ENCODE measurements at places on chromosomes 12 and 14.

GRCh38 chr12:53212931-53213330 is 5.9 kb upstream of the ITGB7 start:
- H3K27me3 ChIP-seq: no peaks in the 10 kb centered on the region
- DNase-seq: no peak
- H3K36me3 ChIP-seq: peaks cover 4% of the 10 kb centered on the region

GRCh38 chr14:75476274-75476995 is 45.8 kb upstream of the BATF start:
- peaks cover 26% of the 10 kb centered on the region for H3K27me3 ChIP-seq
- no peak overlapping the region for H3K4me3 ChIP-seq
- H3K27ac ChIP-seq: no peak overlapping the region
- no peak for DNase-seq

DNA sequence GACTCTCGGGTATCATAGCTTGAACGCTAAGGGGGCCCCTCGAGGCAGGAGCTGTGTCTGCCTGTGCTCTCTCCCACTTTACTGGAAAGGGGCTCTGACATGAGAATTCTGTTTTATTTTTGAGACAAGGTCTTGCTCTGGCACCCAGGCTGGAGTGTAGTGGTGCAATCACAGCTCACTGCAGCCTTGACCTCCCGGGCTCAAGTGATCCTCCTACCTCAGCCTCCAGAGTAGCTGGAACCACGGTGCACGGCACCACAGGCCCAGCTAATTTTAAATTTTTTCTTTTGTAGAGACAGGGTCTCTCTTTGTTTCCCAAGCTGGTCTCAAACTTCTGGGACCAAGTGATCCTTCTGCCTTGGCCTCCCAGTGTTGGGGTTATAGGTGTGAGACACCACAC is 77.7 kb downstream of the PAPOLA start:
- H3K4me1 ChIP-seq: peaks cover 14% of the 10 kb centered on the region
- no peak overlapping the region for H3K4me3 ChIP-seq
- DNase-seq: no peak
- H3K36me3 ChIP-seq: no peaks in the 10 kb centered on the region
- H3K27me3 ChIP-seq: peaks cover 11% of the 10 kb centered on the region

DNA sequence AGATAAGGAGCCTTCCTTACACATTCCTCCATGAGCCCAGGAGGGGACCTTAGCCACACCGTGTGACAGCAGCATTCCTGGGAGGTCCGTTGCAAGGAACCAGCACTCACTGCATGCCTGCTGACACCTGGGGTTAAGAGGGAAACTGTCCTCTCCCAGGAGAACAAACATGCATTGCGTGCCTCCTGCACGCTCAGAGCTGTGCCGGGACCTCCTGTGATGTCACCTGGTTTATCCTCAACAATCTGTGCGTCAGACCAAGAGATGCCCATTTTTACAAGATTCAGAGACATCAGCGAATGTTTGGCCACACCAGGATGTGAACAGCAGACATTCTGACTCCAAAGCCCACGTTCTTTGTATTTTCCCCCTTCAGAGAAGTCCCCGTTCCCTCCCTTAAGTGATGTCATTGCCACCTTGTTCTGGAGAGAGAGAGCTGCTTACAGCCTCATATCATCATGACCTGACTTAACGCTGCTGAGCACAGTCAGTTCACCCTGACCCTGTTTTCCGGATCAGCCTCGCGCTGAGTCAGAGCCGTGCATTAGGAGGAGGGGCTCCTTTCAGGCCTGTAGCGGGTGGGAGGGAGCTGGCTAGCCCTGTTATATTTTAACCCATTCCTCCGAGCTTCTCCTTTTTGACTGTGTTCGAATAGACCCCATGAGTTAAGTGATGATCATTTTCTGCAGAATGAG is 36.2 kb downstream of the TMEM120B start:
- peaks cover 3% of the 10 kb centered on the region for H3K4me1 ChIP-seq
- no peak for DNase-seq
- H3K27me3 ChIP-seq: no peaks in the 10 kb centered on the region
- H3K36me3 ChIP-seq: no peaks in the 10 kb centered on the region
- no peak overlapping the region for H3K27ac ChIP-seq

- H3K27me3 ChIP-seq: peaks cover 8% of the 10 kb centered on the region
- no peak overlapping the region for H3K27ac ChIP-seq
- H3K4me1 ChIP-seq: peaks cover 3% of the 10 kb centered on the region
- peaks cover 2% of the 10 kb centered on the region for H3K36me3 ChIP-seq
Measured at GRCh38 chr12:109757671-109758265, 44.1 kb downstream of the FAM222A start.

- H3K36me3 ChIP-seq: no peaks in the 10 kb centered on the region
- no peak for DNase-seq
- H3K4me3 ChIP-seq: no peak overlapping the region
- no peak overlapping the region for H3K27ac ChIP-seq
Measured at GRCh38 chr12:94498698-94499097, 39.0 kb upstream of the CEP83 start.

- peaks cover 60% of the 10 kb centered on the region for H3K27me3 ChIP-seq
- no peak overlapping the region for H3K27ac ChIP-seq
- H3K36me3 ChIP-seq: peaks cover 3% of the 10 kb centered on the region
- H3K4me3 ChIP-seq: no peak overlapping the region
Measured at GRCh38 chr12:52805000-52805399, 8.9 kb downstream of the KRT4 start.

- H3K27ac ChIP-seq: peak overlapping the region; percentile 92
- peaks cover 44% of the 10 kb centered on the region for H3K4me1 ChIP-seq
- no peak for DNase-seq
- no peaks in the 10 kb centered on the region for H3K27me3 ChIP-seq
Measured at GRCh38 chr14:72444701-72445100, 449.2 kb downstream of the DPF3 start.

- H3K4me3 ChIP-seq: peak overlapping the region; percentile 69
- no peak overlapping the region for H3K27ac ChIP-seq
- peaks cover 24% of the 10 kb centered on the region for H3K27me3 ChIP-seq
- no peaks in the 10 kb centered on the region for H3K36me3 ChIP-seq
- no peak for DNase-seq
Measured at GRCh38 chr14:74326369-74327152, 21.7 kb upstream of the VRTN start.

GRCh38 chr14:68611599-68611998 is 181.3 kb downstream of the ZFP36L1 start:
- no peak overlapping the region for H3K27ac ChIP-seq
- DNase-seq: no peak
- H3K36me3 ChIP-seq: no peaks in the 10 kb centered on the region
- H3K4me1 ChIP-seq: peaks cover 5% of the 10 kb centered on the region
- no peaks in the 10 kb centered on the region for H3K27me3 ChIP-seq

DNA sequence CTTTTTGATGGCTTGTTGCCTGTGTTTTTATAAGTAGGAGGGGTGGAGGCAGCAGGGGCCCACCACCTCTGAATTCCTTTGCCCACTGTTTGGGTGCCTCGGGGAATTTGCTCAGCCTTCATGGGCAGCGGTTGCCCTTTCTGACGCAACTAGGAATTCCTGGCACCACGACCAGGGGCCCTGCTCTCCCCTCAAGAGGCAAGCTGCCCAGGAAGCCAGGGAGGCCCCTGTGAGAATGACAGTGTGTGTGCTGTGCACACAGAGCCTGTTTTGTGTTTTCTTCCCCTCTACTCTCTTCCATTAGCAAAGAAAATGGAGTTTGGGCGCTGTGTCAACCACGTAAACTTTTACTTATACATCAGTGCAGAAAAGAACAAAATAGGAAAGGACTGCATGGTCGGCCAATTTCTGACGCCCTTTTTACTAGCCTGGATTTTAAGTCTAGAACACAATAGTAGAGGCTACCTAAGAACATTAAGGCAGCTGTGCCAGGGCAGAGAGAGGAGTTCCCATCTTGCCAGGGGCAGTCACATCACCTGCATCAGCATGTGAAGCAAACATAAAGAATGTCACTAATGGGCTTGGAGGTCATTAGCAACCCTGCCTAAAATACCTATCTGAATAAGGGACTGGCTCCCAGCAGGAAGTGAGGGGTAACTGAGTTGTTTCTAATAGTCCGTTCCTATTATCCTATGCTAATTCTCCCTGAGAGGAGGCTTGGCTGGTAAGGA is 17.9 kb upstream of the PTGR2 start:
- no peaks in the 10 kb centered on the region for H3K36me3 ChIP-seq
- no peaks in the 10 kb centered on the region for H3K27me3 ChIP-seq
- DNase-seq: no peak
- no peak overlapping the region for H3K27ac ChIP-seq
- no peak overlapping the region for H3K4me3 ChIP-seq

GRCh38 chr14:98606041-98606640 is 665.9 kb downstream of the BCL11B start:
- peaks cover 7% of the 10 kb centered on the region for H3K4me1 ChIP-seq
- H3K27me3 ChIP-seq: no peaks in the 10 kb centered on the region
- no peak overlapping the region for H3K27ac ChIP-seq
- H3K36me3 ChIP-seq: peaks cover 3% of the 10 kb centered on the region
- H3K4me3 ChIP-seq: no peak overlapping the region

DNA sequence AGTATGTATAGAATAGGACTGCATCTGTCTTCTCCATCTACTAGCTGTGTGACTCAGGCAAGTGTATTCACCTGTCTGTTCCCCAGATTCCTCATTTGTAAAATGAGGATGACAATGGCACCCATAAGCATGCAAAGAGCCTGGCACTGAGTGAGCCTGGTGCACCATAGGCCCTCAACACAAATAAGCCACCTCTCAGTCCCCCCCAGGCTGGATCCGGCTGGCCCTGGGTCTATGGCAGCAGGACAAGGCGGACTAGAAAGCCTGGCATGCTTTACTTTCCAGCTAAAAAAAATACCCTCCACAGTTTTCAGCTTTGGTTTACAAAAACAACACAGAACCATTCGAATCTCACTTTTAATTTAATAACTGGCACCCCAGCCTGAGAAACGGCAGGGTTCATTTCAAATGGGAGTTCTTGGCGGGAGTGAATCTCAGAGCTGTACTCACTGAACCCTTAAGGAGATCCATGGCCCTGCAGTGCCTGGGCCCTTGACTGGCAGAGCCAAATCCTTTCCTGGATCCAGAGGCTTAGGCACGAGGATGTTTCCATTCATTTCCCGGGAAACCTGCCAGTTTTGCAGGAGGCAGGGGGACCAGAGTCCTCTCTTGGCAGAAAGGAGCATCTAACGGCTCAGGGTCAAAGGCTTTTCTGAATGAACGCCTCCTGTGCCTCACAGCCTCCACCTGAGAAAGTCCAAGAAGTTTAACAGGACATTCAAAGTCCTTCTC is 17.7 kb downstream of the SYNE3 start:
- H3K27me3 ChIP-seq: no peaks in the 10 kb centered on the region
- H3K36me3 ChIP-seq: peaks cover 9% of the 10 kb centered on the region
- H3K4me1 ChIP-seq: peaks cover 55% of the 10 kb centered on the region

DNA sequence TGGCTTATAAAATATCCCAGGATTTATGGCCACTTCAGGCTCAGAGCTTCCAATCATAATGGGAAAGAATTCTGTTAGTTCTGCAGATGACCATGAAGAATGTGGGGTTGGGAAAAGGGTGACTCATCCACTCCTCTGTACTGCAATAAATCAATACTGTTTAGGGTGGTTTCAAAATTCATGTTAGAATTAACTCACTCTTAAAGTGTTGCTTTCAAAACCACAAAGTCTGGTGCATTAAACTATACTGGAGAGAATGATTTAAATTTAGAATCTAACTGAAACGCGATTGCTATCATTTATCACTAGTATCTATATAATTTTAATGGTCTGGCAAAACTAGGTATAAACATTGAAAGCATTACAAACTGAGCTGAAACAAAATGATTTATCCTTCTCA is 798 bp downstream of the CCDC198 start:
- no peak overlapping the region for H3K27ac ChIP-seq
- peaks cover 4% of the 10 kb centered on the region for H3K4me1 ChIP-seq

GRCh38 chr12:52046859-52047258 is 4.4 kb upstream of the NR4A1 start:
- H3K27me3 ChIP-seq: peaks cover 7% of the 10 kb centered on the region
- H3K4me3 ChIP-seq: no peak overlapping the region
- H3K36me3 ChIP-seq: peaks cover 2% of the 10 kb centered on the region
- no peak for DNase-seq
- peaks cover 32% of the 10 kb centered on the region for H3K4me1 ChIP-seq

Data from T-helper 17 cell (primary cell).